Panc1 (cell line): ENCODE measurements at places on chromosomes 4 and X.

DNA sequence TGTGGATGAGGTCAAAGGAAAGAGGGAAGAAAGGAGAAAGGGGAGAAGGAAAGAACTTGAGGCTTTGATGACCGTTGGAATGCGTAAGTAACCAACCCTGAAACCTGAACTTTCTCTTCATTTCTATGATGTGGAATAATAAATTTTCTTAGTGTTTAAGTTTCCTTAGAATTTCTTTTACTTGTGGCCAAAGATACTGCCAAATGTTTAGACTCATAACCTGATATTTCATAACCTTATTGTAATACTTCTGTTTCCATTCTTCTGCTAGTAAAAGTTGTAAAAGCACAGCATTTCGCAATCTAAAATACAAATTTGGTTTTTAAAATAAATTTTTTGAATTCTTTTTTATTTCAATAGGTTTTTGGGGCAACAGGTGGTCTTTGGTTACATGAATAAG, 258.5 kb upstream of the GIMD1 start:
- DNase-seq, result no peak

GRCh38 chr4:57078685-57079521, 31.3 kb downstream of the IGFBP7 start:
- DNase-seq, result no peak

DNA sequence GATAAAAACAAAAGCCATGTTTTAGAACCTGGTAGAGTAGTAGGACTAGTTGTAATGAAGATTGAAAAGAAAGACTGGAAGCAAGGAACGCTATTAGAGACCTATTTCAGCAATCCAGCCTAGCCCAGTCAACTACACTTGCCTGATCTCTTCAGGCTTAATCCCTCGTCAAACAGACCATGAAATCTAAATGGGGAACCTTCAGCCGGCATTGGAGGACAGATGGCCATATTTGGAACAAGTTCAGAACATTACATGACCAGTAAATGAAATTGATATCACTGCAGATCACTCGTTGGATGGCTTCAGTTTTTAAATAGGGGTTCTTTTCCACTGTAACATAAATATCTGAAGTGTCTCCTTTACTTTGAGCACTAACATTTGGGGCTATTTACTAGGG, 84.8 kb upstream of the WDR44 start:
- DNase-seq, result no peak

- no peak for DNase-seq
Measured at GRCh38 chrX:1244164-1245076, 24.2 kb upstream of the CSF2RA start.

GRCh38 chr4:112422644-112423043, 93.3 kb downstream of the NEUROG2 start:
- no peak for DNase-seq

DNA sequence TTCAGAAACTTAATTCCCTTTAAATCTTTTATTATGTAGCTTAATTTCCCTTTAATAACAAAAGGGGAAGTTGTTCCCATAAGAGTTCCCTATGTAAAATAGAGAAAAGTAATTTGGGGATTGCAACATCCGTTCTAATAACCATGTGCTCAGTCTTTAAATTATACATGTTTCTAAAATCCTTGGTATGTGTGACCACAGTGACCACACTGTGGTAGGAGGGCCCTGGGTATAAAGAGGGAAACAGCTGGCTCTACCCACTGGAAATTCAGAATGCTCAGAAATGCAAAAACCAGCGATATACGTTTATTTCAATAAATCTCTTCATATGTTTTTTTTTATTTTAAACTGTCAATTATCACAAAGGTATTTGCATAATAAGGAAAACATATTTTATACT, 219.1 kb downstream of the FGF13 start:
- DNase-seq, result no peak

DNA sequence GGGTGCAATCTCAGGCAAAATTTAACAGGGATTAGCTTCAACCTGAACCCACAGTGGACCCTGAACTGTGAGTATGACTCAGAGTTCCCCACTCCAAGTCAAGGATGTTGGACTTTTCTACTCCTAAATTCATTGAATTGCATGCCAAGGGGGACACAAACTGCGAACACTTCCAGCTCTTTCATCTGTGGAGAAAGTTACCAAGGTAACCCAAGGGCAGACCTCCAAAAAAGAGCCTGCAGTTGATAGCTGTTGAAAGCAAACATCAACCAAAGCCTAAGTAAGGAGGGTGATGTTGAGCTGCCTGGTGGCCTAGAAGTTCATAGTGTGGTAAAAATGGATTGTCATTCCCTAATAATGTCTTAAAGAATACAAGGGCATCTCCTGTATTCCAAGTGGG, 1242.9 kb downstream of the C4orf33 start:
- DNase-seq, result no peak

DNA sequence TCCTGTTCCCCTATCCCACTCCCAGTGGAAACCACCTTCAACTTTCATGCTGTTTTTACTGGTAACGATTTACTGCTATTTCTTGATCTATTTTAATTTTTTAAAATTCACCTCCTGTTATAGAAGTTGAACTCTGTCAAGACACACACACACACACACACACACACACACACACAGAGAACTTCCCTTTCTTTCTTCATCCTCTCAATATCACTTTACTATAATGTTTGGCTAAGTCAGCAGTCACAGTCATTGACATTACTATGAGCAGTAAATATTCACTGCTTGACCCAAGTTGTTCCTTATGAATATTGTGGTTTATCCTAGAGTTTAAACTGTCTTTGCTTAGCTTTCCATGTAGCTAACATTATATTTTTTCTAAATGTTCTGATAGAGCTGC, 24.0 kb upstream of the SGMS2 start:
- no peak for DNase-seq

GRCh38 chr4:16464651-16465050, 238.4 kb upstream of the TAPT1 start:
- no peak for DNase-seq

GRCh38 chr4:84966382-84967242, at the start of gene WDFY3:
Gene WDFY3, minus strand, starts transcription at chr4:84966690. Its CDS starts 106,099 bp downstream, at chr4:84860591.
- no peak for DNase-seq

DNA sequence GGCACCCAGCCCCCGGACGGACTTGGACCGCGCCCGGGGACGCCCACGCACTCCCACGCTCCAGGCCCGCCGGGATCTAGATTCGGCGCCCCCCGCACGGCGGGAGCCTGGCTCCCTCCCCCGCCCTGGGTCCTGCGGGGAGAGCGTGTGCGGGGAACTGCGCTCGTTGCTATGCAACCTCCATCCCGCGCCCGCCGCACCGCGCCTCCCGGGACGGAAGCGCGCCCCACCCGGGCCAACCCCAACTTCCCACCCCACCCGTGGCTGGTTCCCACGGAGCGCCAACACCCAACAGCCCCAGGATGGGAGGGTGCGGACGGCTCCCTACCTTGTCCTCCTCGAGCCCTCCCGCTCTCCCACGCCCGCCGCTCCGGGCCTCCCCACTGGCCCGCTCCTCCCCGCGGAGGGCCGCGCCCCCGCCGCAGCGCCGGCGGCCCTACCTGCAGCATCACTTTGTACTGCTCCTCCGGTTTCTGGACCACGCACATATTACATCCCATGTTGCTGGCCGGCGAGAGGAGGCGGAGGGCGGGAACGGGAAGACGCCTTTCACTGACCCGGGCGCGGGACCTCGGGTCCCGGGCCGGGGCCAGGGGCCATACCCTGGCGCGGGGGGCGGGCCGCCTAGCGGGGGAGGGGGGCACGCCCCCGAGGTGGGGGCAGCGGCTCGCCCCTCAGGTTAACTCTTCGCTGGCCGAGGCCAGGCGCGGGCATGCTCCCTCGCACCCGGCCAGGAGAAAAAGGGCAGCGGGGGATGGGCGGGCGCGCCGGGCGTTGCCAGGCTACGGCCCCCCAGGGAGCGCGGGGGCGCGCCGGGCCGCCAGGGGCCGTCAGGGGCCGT, at the start of gene PDZD4:
PDZD4 (minus strand) TSS at position 746 of the 841 bp plus-strand sequence; CDS start at position 500, 246 bp downstream.
- no peak for DNase-seq

DNA sequence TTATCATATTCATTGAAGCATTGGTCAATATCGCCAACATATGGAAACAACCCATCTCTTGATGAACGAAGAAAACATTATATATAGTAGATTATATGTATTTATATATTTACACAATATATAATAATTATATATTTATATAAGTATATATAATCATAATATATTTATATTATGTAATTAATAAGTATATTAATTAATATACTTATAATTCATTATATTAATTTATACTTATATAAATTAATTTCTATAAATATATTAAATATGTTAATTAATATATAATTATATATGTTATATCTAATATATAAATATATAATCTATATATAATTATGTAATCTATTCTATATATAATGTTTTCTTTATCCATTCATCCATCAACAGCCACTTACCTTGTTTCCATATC, 69.0 kb upstream of the SRD5A3 start:
- no peak for DNase-seq

GRCh38 chr4:1466034-1466862, 60.0 kb upstream of the NKX1-1 start:
- DNase-seq, result no peak

DNA sequence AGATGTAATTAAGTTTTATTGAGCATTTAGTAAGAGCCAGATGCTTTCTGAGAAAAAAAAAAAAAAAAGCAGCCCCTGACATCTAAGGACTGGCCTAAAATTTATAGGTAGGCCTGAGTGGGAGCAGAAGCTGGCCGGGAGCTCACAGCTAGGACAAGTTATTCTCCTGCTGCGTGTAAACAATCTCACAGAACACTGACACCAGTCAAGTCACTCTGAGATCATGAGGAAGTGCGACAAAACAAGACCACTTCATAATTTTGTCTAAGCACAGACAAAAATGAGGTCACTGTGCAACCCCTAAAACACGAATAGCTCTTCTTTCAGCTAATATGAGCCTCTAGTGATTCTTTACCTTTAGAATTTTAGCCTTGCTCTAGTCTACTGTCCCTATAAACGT, 15.3 kb upstream of the NSUN7 start:
- no peak for DNase-seq

DNA sequence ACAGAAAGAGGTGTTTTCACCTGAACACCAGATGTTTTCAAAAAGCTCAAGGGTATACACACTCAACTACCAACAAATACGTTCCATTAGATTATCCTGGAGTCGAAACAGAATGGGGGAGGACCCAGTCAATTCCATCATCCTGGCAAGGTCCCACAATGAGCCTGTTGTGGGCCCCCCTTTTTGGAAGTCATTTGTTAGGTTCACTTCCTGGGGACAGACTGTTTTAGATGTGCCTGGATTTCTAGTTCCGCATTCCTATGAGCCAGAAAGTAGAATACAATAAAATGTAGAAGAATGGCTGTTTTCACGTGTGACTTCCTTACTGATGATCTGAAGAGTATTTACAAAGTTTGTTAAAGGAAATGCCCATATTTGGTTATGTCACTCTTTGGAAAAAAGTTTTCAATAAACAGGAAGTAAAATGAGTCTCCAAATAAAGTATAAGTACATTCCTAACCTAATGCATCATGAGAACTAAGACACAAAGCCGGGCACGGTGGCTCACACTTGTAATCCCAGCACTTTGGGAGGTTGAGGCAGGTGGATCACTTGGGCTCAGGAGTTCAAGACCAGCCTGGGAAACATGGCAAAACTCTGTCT, 192.5 kb downstream of the MAML3 start:
- no peak for DNase-seq

- DNase-seq, result no peak
Measured at GRCh38 chr4:25809996-25810395, 52.8 kb downstream of the SEL1L3 start.

DNA sequence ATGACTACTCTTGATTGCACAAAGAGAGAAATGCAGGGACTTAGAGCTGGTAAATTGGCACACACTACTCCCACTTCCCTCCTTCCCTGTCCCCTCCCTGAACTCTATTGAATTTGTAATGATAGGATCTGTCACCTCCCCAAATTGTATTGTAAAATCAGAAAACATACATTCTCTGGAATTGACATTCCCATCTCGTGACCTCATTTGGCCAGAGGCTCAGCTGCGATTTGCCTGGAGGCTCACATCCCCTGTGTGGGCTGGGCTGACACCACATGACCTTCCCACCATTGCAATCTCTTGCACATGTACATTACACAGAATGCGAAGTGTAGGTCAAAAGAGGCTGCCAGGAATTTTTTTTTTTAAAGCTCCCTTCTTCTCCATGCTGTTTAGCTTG, 172.1 kb downstream of the MID1IP1 start:
- DNase-seq, result no peak

DNA sequence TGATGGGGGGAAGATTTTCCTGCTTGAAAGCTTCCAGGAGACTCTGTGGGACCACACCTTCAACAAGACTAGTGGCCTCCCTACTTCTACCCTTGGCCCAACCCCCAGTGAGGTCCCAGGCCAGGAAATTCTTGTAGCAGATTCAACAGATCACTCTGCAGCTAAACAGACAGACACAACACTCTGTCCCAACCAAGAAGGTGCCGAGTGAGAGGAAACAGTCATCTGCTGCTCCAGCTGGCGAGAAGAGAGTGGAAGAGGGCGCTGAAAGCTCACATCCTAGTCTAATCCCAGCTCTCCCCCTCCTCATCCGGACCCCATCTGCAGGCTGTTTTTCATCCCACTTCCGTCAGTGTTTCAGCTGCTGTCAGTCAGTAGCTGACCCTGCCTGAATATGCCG, 63.4 kb downstream of the CHRDL1 start:
- DNase-seq, result no peak

GRCh38 chr4:123469245-123469644, 72.7 kb downstream of the SPRY1 start:
- no peak for DNase-seq

DNA sequence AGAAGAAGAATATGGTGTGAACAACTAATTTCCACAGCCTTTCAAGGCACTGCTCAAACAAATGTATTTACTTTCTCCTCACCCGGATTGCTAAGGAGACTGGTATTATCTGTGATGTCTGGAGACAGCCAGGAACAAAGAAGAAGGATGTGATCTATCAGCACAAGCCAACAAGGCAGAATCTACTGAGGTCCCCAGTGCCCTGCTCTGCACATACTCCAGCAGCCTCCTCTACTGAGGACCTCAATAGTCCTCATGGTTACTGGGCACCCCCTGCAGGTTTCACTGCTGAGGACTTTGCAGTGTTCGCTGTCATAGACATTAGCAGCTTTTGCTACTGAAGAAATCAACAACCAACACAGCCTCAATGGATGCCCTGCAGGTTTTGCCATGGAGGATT, 930.1 kb downstream of the ADGRL3 start:
- no peak for DNase-seq

DNA sequence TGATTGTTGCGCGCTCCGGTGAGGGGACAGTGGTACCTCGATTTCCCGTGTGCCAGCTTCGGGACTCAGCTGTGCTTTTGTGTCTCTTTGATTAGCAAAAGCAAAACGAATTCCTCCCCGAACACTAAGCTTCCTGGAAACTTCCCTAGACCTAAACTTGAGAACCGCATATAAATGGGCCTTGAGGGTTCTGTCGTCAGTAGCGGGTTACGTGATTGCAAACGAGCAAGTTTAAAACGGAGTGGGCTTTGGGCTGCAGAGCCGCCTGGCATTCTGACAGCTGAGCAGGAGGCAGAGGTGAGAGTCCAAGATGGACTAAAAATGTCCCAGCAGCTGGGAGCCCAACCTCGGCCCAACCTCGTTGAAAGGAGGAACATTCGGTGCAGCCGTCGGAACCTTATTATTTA, 1.2 kb upstream of the TAPT1 start:
- no peak for DNase-seq
